ENCODE measurements at places on chromosomes 6 and 20.

GRCh38 chr20:25399037-25399430 is 8.4 kb upstream of the ABHD12 start:
- DNase-seq, result no peak

DNA sequence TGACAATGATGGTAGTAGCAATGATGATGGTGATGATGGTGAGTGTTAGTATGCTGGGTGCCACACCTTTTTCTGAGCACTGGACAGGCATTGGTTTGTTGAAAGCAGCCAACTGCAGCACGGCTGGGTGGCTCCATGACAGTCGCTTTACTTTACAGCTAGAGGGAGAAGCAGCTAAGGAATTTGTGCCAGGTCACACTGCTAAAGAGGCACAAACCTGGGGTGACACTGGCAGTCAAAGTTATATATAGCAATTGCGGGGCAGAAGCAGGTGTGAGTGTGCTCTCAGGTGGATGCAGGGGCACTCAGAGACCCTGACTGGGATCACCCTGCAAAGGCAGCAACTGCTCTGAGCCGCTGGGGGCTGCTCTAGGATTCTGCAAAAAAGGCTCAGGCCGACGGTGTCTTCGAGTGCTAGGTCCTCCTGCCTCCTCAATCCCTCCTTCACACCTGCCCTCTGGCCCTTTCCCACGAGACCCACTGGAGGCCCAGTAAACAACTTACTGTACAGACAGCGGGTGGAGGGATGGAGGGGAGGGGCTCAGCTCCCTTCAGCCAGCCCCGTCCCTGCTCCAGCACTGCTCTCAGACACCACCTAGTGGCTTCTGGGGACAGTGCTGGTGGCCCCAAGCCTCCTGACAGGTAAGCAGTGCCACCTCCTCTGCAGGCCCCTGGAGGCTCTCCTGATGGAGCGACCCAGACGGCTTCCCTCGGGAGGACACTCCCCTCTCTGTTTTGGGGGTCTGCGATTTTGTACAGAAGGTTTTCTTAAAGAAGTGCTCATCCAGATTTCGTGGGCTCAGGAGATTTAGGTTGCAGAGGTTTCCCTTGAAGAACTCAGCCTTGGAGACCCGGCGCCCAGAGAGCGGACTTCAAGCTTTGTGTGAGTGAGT is 4.4 kb upstream of the RPS21 start:
- peak; percentile 60 for DNase-seq

DNA sequence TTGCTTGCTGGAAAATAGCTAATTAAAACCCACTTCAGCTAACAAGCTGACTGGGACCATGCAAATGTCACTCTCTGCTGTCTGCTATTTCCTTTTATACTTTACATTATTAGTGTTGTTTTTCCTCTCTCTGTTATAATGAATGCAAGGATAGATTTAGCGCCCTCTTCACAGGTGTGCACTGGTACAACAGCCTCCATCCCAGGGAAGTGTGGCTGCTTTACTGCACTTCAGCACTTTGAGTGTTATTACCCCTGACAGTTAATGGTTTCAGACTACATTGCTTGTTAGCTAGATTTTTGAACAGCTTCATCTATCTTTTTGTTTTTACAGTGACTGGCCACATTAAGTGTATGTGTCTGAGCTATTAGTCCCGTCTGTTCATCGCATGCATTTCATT is 405.7 kb downstream of the RNF144B start:
- DNase-seq, result no peak

DNA sequence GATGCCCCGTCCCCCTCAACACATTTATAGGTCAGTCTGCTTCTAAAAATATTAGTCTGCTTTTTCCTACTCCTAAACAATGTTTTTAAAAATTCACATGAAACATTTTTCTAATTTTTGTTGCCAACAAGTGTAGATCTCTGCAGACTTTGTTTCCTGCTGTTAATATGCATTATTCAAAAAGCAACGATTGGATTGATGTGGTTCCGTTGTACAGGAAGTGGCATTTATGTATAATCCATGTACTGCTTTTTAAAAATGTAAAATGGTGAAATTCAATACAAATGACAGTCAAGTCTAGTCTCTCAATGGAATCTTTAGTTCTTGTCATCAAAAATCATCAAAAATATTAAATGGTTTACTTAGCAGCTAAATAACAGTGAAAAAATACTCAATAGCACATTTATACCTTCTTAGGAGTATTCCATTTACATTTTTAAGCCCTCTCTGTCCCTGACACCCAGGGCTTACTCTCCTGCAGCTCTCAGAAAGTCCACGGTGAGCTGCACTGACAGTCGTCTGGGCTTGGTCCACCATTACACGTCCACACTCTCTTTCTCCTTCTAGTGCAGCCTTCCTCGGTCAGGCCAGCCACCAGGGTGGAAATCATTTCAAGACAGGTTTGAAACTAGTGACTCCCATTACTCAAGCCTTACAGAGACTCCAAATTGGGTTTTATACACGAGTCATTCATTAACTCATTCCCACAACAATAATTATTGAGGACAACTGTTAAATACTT is 211.5 kb downstream of the TMEM200A start:
- no peak for DNase-seq

GRCh38 chr6:18495236-18495635 is 108.1 kb downstream of the RNF144B start:
- no peak for DNase-seq

DNA sequence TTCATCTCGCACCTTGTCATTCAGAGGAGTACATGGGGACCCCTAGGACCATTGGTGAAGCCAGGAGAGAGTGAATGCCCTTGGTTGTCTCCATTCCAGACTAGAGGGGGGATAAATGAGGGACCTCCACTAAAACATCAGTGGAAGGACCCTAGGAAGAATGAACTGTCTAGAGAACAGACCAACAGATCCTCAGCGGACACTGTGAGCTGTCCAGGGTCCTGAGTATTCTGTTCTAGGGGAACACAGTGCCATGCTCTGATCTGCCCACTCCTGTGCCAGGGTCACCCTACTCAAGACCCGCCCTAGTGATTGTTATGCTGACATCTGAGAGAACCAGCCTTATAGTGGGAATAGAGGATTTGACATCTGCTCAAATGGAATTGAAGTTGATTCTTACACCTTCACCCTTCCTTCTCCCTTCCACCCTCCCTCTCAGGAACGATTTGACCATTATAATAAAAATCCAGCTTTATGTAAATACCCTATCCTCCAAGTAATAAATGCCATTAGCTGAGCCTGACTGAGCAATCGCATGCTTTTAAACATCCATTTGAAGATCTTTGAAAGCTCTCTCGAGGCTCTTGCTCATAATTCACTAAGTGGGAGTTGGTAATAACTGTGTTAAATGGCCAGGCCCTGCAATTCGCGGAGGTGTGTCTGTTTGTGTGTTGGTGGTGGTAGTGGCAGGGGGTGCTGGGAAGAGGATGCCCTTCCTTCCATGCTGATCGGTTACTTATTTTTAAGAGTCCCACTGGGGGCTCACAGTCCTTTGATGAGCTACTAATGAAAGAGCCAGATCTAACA is 43.6 kb upstream of the SLC32A1 start:
- no peak for DNase-seq

DNA sequence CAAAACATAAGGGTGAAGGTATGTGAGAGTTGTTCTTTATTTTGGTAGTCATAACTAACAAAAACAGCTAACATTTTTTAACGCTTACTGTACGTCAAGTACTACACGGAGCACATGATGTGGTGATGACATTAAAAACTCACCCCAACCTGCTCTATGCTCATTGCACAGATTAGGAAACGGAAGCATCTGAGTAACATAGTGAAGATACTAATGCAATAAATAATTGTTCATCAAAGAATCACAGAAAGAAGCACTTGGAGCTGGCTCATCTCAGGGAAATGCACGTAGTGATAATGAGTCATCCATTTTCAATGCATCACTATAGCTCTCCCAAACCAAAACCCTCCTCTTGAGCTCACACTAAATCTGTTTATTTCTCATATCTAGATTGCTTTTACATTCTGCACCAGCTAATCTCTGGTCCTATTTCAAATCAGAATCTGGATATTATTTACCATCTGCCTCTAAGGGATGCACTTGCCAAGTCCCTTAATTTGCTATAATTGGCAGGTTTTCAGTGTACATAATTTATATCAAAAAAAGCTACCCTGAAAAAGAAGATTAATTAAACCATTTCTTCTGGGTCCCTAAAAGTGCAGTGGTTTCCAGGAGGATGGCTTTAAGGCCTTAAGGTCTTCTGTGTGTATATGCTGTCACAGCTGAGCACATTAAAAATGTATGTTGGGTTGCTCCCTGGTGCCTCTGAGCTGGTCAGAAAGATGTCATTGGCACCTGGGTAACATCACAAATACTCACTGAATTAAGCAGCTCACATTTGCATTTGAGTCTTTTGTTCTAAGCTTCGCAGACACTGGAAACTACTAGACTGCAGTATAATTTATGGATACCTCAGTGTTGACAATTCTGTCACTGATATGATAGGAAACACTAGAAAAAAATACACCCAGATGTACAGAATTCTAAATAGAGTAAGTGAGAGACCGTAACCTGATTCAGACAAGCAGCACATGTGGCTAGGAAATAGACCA is 677.4 kb upstream of the CITED2 start:
- no peak for DNase-seq

- no peak for DNase-seq
Measured at GRCh38 chr6:56023829-56024228, 148.4 kb upstream of the BMP5 start.

DNA sequence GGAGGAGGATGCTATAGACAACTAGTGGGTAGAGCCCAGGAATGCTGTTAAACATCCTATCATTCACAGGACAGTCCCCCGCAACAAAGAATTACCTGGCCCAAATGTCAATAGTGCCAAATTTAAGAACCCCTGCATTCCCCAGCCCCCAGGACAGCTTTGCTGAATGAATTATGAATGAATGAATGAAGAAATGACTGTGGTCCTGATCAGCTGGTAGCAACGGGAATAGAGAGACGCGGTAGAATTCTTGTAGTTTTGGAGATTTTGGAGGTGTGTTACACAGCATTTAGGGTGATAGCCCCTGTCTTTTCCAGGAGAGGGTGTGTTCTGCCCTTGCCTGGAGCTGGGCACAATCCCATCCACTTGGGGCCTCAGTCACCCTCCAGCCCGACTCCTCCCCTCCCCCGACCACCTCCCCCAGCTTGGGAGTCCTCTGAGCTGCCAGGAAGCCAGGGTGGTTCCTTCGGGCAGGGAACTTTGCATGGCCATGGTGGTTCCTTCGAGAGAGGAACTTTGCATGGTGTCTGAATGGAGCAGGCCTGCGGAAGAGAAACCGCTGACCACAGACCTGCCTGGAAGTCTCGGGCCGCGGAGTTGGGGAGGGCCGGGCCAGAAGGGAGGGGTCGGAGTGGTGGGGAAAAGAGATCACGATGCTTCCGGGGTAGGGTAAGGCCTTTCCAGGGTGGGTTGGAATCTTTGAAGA is 1.0 kb upstream of the HCK start:
- no peak for DNase-seq

- no peak for DNase-seq
Measured at GRCh38 chr6:49519660-49520059, 19.9 kb downstream of the GLYATL3 start.

GRCh38 chr6:25346064-25346463 is 66.9 kb downstream of the CARMIL1 start:
- no peak for DNase-seq

- DNase-seq, result no peak
Measured at GRCh38 chr6:134903448-134903847, 46.5 kb downstream of the ALDH8A1 start.

- DNase-seq, result no peak
Measured at GRCh38 chr20:6802227-6802626, 34.7 kb downstream of the BMP2 start.

GRCh38 chr6:67887419-67887746 is 747.7 kb upstream of the ADGRB3 start:
- DNase-seq, result no peak

- DNase-seq, result no peak
Measured at GRCh38 chr6:24831771-24832716, 33.3 kb upstream of the ARMH2 start.

- DNase-seq, result no peak
Measured at GRCh38 chr20:56018194-56018593, 12.9 kb upstream of the CBLN4 start.

GRCh38 chr6:79421001-79421411 is 116.2 kb downstream of the LCA5 start:
- no peak for DNase-seq

GRCh38 chr6:36999061-36999750 is 6.2 kb upstream of the FGD2 start:
- no peak for DNase-seq

DNA sequence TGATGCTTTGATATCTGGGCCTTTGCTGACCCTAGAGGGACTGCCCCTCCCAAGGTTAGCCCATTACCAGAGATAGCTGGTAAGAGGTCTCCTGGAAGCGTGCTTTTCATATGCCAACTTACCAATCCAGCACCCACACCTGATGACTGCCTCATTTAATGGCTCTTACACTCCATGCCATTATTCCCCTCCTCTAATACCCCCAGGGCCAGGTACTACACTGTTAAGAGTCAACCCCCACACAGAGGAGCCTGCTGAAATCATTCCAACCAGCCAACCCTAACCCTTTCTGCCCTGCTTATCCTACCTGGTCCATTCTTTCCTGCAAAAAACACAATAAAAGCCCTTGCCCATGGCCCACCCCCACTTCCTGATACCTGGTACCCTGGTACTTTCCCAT is 736.8 kb upstream of the SLC35B3 start:
- no peak for DNase-seq

DNA sequence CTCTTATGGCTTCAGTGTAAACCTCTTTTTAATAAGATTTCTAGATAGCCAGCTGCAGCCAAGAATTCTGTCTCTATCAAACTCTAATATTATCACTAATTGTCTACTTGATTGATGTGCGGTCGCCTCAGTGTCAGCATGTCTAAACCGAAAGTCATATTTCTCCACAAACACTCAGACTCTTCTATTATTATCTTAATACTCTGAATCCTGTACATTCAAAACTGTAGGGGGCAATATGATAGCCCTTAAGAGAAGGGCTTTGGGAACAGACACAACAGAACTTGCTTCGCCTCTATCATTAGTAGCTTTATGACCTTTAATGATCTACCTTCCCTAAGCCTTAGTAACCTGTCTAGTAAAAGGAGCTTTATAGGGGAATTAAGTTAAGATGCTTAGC is 379.7 kb upstream of the PTCHD4 start:
- no peak for DNase-seq

DNA sequence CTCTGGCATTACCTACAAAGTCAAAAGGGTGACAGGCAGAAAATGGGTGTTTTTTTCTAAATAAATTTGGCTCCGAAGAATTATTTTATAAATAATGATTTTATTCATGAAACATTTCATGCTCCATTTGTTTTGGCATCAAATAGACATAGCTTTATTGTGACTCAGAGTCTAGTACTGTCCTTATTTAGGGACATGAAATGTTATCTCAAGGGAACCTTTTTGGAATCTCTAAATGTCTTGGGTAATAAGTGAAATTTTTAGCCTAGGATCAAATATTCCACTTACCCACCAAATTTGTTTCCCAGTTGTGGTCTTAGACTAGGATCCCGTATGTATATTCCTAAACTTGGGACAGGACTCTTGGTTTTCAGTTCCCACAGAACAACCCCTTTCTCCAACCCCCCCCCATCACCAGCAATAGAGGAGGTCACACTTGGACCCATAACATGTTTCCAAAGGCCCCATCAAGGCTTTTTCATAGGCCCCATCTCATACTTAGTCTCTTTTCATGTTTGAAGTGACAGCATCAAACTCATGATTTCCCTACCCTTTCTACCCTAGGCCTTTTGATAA is 81.8 kb downstream of the JAG1 start:
- DNase-seq, result no peak

Data from stimulated activated CD8-positive, alpha-beta memory T cell treated with anti-CD3 and anti-CD28 coated beads, Interleukin-4, amount 100 ng/mL, for 1 hour (primary cell).